ENCODE measurements at places on chromosomes 5 and 9.

- no peak for DNase-seq
These were observed 34.3 kb downstream of the ZNF462 start for GRCh38 chr9:106897236-106897635.

GRCh38 chr5:138243794-138244193, 30.6 kb downstream of the GFRA3 start:
- no peak for DNase-seq

DNA sequence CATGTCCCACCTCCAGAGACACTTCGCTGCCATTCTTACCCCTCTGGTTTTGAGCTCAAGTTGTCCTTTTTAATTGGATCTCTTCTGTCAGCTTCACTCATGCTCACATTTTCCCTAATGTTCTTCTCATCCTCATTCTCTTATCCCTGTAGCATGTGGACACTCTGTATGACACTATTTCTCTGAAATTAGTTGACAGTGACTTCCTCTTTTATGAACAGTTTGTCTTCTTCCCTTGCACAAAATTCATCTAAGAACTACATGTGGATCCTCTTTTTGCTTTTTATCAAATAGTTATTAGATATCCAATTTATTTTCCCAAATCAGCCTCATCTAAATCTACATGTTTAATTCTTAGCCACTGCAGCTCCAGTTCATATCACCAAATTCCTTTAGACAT, 676.2 kb downstream of the MAT2B start:
- no peak for DNase-seq

DNA sequence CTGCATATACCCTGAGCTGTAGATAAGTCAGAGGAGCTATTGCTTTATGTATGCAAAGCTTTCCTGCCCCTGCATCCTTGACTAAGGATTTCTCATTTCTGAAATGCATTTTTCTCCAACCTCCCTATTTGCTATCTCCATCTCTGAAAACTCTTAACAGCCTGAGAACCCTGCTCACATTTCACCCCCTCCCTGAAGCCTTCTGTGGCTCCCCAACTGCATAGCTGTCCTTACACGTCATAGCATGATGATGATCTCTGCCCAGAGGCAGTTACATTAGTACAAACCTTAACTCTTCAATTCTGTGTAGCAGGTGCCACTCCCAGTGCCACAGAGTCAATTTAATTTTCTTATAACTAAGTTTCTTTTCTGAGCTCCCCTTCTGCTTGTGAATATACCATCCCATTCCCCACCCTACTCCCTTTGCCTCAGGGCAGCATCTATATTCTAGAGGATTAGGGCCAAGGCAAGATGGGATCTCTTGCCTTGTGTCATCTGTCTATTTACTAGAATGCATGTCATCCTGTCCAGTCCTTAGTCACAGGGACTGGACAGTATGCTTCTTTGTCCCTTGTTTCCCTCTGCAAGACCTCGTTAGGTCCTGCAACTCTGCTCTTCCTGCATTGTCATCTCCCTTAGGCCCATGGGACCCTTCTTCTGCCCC, 149.7 kb upstream of the SPRY4 start:
- no peak for DNase-seq

GRCh38 chr9:8883321-8883720, 1083.7 kb upstream of the DMAC1 start:
- no peak for DNase-seq

GRCh38 chr5:143188692-143189091, 214.8 kb downstream of the NR3C1 start:
- no peak for DNase-seq

GRCh38 chr5:60978968-60979367, 34.0 kb downstream of the NDUFAF2 start:
- no peak for DNase-seq

DNA sequence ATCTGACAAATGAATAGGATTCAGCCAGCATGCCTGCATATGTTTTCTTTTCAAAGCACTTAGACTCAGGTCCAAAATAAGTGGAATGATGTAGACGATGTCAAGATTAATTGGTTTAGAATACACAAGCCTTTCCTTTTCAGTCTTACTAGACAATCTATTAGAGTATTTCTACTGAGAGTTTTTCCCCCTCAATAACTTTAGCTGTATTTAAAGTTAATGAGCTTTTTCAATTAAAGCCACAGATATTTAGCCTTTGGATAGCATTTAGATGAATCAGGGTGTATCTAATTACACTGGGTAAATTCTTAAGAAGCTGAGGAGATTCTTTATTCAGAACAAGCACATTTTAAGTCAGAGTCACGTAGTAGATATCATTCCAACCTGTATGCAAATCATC, 198.7 kb upstream of the MPDZ start:
- DNase-seq: no peak

DNA sequence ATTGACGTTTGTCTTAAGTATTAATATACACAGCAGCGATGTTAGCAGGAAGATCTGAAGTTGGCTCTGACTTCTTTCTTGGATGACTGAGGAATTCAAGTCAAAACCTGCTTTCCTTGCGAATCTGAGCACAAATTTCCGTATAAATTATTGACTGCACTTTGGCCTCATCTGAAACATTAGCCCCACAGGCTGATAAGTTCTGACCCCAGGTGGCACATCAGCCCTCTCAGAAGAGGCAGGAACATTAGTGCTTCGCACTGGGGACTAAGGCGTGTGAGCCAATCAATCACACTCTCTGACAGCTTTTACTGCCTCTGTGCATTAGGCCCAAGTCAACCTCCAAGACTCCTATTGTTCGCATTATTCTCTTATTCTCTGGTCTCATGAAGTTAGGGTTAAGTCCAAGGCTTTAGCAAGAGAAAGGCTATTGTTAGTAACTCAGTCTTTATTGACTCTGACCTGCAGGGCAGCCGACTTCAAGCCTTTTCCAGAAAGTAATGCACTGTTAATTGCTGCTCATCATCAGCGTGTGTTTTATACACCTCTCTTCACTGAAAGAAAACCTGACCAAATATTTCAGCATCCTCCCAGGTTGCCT, 84.2 kb downstream of the ZNF608 start:
- peak; percentile 18 for DNase-seq

DNA sequence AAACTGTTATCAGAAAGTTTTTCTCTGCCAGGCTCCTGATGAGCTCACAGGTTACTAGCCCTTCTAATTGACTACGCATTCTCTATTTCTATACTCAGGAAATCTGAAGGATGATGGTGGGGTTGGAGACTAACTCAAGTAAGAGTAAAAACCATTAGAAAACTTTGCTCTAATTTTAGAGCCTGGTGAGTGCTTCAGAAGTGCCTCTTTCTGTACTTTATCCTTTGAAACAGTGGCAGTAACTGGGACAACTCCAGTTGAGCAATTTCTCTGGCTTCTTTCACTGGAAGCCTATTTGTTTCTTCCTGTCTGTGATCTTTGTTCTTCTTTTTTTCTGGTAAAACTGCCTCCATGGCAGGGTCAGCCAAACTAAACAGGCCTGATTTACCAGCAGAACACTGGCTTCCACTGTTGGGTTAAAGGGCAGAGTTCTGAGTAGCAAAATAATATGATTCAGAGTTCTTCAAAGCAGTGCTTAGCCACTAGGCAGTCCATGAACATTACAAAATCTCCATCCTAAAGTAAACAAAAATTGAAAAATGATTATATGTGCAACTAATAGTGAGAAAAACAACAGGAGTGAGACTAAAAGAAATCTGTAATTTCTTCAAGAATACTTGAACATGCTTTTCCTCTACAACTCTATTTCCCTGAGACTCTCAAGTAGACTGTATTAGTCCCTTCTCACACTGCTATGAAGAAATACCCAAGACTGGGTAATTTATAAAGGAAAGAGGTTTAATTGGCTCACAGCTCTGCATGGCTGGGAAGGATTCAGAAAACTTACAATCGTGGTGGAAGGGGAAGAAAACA, 79.8 kb downstream of the MROH2B start:
- peak; percentile 50 for DNase-seq

GRCh38 chr9:130583271-130583670, 3.9 kb downstream of the FUBP3 start:
- DNase-seq: no peak

DNA sequence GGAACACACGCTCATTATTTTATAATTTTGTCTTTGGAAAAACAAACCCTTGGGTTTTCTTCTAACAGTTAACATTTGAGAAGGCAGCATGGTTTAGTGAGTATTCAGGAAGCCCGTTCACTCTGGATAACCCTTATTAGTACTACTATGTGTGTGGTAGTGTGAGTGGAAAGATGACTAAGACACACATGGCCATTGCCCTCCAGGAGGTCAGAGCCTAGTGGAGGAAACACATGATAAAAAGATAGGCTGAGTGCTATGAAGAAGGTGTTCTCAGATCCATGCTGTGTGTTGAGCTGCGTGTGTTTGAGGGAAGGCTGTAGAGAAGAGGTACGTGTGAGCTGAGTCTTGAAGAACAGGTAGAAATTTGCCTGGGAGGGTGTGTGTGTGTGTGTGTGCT, 8.4 kb downstream of the C5orf47 start:
- no peak for DNase-seq

DNA sequence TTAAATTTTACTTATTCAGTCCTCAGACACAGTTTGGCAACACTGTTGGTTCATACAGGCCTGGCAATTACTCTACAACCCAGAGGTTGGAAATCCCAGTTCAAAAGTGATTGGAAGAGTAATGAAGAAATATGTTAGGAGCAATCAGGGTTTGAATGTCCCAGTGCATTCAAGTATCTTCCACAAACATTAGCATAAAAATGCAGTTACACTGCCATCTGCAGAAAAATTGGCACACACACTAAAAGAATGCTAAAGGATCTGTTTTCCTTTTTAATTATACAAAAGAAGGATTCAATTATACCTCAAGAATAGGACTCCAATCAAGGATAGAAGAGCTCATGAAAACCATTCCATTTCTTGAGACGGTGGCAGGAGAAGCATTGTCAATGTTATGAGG, 130.2 kb downstream of the DNAH5 start:
- DNase-seq: no peak

DNA sequence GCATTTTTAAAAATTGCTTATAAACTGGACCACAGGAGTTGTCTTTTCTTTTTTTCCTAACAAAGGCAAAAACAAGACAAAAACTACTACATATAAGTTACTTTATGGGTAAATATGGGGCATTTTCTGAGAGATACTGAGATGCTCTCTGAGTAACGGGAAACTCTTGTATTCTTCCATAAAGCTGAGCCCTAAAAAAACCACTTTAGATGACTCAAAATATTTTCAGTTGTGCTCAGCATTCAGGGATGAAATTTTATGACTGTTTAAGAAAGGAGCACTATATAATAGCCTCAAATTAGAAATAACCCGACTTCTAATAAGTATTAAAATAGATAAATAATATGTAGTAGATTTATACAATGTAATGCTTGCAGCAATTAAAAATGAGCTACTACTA, 644.5 kb downstream of the KCTD16 start:
- DNase-seq: no peak

DNA sequence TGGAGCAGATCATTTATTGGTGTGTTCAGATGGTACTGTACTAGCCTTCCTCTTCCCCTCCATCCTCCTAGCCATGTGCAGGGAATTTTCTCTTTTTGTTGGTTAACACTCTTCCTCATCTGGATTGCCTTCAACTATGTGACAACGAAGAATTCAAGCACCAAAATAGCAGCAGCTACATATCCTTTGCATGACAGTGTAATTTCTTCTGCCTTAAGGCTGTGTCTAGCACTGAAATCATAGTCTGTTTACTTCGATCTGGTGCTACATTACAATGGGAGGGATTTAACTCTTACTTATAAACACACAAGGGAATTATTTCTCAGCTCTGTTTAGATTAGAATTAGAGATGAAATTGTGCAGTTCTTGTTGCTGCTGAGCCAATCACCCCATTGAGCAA, 260.4 kb downstream of the ARL15 start:
- no peak for DNase-seq

DNA sequence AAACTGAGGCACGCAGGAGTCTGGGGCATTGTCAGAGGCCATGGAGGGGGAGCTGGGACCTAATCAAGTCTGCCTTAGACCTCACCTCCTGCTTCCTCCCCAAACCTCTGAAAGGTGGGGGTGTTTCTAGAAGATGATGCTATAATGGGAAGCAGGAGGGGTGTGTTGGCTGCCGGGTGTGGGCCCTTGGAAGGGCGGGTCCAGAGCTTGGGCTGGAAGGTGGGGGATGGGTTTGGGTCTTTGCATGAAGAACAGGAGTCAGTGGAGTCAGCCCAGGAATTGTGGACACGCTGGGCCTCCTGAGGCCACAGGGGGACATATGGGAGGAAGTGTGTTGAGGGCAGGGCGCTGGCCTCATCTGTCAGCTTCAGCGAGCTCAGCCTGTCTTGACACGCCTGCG, 101.0 kb upstream of the FCN2 start:
- no peak for DNase-seq

GRCh38 chr5:122468351-122469116, 156.5 kb downstream of the SNCAIP start:
- no peak for DNase-seq

- no peak for DNase-seq
These were observed 19.2 kb downstream of the FAM240B start for GRCh38 chr9:38700695-38701094.

DNA sequence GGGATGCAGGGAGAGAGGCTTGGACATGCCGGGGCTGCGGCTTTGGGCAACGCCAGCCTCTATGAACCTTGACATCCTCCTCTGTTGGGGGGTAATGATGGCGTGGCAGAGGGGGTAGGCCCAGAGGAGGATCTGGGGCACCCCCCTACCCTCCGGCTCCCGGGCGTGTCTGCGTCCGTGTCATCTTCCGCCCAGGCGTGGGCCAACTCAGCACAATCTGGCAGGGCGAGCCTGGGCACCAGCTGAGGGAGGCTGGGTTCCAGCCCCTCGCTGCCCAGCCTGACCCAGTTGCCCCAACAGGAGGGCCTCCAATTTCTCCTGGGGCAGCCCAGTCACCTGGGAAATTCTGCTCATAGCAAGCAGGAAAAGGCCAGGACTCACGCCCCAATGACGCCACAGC, 62.9 kb upstream of the IL17B start:
- no peak for DNase-seq

DNA sequence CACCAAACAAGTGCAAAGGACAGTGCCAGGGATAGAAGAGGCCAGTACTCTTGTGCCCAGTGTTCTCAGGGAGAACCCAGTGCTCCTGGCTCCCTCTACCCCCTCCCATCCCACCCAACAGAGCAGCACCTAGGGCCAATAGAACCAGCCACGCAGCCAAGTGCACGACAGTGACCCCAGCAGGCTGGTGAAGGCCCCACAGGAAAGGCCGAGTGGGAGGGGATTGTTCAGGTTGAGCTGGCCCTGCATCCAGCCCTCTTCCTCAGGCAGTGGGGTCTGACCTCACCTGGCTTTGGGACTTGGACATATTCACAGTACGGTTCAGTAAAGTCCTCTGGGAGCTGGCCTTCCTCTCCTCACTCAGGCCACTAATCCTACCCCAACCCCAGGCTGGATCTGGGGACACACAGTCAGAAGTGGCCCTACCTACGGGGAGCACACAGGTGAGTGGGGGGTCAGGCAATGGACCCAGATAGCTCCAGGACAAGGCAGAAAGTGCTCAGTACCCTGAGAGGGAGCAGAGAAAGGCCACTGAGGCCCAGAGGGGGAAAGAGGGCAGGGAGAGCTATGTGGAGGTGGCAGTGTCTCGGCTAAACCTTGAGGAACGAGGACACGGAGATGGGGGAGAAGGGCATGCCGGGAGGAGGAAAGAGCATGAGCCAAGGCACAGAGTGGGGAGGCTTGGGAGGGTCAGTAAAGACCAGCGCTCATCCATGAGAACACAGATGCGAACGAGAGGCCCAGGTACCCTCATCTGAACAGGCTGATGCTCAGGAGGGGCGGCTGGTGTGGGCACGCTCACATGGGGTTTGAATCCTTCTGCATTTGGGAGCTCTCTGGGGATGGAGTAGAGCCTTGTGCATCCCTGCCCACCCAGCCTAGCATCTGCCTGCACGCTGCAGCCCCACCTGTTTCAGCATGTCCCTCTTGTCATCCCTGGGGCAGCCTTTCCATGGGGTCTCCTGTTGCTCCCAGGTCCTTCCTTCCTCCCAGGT, 25.6 kb downstream of the POLR1E start:
- DNase-seq: no peak

All from PC-9 (cell line).